ENCODE measurements at places on chromosomes 2 and 18.
A peak's percentile ranks its signal among the peaks of the same experiment; 100 is the strongest.

GRCh38 chr2:181190711-181191110 is 210.3 kb downstream of the UBE2E3 start:
- no peak for DNase-seq

DNA sequence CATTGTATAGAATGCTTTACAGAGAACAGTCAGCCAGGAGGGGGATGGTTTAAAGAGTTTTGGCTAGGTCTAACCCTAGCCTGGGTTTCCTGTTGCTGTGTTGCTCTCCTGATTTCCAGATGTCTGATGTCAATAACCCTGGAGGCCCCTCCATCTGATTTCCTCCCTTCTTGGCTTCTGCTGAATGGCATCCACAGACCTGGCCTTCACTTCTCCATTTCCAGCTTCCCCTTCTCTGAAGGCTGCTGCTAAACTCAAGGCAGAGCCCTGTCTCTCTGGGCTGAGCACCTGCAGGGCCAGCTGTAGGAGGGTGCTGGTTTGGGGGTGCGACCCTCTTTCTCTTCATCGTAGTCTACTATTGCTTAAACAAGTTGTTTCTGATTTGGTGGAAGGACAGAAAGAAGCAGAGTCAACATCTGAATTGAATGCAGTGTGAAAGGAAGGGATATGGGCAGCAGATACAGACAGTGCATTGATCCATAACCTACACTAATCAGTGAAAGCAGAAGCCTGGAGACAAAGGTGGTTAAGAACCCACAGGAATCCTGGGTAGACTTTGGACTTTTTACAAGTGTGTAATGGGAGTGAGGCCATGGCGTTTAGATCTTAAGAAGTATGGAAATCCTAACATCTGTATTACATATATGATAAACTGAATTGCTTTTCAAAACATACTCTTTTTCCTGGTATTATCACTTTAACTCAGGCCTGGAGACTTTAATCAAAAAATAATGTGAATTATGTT is 153.6 kb downstream of the HRH4 start:
- no peak for DNase-seq

GRCh38 chr2:158546412-158547144 is 89.8 kb downstream of the PKP4 start:
- DNase-seq = no peak

DNA sequence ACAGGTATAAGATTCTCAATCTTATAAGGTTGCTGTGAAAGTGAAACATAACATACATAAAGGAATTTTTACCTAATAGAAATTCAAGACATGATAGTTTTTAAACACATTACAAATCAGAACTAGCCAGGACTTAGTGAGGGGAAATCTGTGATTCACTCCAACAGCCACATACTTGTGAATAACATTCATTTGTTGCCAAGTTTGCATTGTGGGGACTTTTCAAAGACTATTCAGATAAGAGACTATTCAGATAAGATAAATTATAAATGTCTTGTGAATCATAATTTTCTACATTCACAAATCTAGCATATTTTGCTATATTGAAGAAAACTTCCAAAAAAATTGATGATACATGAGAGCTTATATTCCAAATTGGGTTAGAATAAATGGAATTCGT is 345.3 kb upstream of the CDH20 start:
- no peak for DNase-seq

GRCh38 chr18:12376754-12377555 is at the start of gene AFG3L2:
TSS of gene AFG3L2 (minus strand) at chr18:12377227. CDS start at chr18:12377082, 145 bp downstream.
- peak; percentile 100 for DNase-seq

- DNase-seq = no peak
Observed at GRCh38 chr2:221792971-221793521, 220.9 kb upstream of the EPHA4 start.

- no peak for DNase-seq
Observed at GRCh38 chr2:180846756-180847472, 133.5 kb upstream of the UBE2E3 start.

DNA sequence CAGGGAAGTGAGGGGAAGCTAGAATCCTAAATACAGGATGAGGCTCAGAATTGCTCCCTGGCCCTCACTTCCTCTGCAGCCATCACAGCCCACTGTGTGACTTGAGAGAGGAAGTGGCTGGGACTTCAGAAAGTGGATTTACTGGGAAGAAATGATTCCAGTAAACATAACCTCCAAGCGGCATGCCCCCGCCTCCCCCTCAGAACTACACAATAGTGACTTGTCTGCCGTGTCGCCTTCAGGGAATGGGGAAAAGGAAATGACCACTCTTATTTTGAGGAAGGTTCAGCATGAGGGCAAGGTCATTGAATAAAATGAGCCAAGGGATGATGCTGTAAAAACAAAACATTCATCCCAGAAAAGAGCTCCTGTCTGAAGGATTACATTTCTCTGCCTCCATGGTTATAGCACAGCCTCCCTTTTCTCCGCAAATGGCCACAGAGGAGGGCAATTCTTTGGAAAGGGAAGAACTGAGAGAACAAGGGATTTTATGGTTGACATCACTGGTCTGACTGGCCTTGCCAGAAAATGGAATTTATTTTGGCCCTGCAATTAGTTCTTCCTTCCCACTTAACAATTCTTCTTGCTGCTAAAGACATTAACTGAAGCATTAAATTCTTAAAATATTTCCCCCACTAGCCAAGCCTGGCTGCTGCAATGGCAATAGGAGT is 78.9 kb upstream of the DAPL1 start:
- DNase-seq = no peak

DNA sequence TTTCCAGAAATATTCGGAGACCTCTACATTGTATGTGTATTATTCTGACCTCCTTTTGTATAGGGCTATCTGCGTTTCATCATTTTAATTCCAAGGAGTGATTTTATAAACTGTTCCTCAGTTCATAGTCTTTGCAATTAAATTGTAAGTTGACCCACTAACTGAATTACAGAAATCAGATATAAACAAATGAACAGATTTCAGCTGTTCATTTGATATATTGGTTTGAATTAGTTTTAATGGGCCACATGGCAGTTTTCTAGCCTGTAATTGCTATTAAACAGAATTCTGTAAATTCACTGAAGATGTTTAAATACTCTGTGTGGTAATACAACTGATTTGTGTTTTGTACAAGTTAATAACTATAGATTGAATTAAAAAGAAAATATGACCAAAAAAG is 346.4 kb upstream of the VWC2L start:
- no peak for DNase-seq

- DNase-seq = no peak
Observed at GRCh38 chr2:174844295-174844708, 80.0 kb upstream of the CHRNA1 start.

DNA sequence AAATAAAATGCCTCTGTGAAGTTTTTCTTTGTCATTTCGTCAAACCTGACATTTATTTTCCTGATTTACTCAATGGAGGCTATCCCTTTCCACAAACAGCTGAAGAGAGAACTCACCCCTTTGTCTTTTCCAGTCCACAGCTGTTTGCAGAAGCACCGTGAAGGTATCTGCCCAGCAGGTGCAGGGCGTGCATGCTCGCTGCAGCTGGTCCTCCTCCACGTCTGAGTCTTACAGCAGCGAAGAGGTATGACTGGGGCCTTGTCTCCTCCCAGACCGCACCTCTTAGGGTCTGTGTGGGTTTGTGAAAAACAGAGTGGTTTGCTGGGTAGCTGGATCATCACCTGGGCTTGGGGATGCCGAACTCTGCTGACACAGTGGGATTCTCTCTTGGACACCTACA is 9.7 kb downstream of the SPP2 start:
- no peak for DNase-seq

GRCh38 chr2:105875241-105875640 is 130.5 kb downstream of the NCK2 start:
- no peak for DNase-seq

GRCh38 chr18:75262511-75262910 is 51.9 kb downstream of the TSHZ1 start:
- DNase-seq = no peak

GRCh38 chr2:61707984-61708852 is 145.6 kb downstream of the FAM161A start:
- no peak for DNase-seq

- DNase-seq = no peak
Observed at GRCh38 chr18:2902327-2902726, 55.5 kb downstream of the EMILIN2 start.

- DNase-seq = no peak
Observed at GRCh38 chr2:48391616-48392015, 138.3 kb upstream of the STON1 start.

DNA sequence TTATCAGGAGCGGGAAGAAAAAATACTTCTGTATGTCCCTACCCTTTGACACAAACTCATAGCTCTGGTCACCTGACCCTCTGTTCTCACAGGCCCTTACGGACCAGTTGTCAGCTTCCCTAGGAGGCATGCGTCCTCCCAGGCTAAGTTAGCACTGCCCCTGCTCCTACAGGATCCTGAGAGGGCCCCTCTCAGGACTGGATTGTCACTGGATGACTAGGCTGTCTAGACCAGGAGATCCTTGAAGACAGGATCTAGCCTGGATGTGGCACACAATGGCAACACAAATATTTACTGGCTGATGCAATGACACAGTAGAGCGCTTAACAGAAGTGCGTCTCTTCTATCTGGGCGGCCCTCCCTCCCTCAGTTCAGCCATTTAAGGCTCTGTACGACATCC is 7.7 kb downstream of the FAM228A start:
- DNase-seq = no peak

DNA sequence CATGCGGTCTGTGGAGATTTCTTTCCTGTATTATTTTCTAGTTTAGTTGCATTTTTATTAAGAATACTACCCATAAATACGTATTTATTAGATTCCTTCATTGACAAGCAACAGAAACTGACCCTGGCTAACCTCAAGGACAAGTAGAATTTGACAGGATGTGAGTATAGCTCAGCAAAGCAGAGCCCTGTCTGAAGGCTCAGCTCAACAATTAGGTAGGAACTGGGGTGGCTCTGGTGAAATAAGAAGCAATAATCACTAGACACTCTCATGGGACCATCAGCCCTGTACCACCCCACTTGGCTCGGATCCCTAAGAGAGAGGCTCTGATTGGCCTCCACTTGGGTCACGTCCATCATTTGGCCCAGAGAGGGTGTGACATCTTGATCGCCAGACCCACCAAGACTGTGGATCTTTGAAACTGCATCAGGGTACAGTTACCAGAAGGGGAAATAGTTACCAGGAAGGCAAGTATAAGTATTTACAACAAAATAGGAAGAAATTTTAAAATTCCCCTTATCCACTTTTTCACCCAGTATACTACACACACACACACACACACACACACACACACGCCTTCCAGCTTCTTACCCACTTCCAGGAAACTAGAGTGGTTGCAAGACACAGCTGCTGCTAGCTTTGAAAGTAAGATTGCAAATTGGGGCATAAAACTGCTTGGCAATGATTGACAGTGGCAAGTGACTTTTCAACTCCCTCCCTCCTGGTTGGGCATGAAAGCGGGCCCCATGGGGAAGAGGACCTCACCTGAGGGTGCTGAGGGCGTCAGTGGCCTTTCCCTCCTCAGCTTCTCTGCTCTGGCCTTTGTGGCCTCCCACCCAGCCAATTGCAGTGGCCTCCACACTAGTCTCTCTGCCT is 41.8 kb downstream of the KCTD18 start:
- no peak for DNase-seq

GRCh38 chr2:26576565-26577441 is 64.4 kb downstream of the CIB4 start:
- no peak for DNase-seq

DNA sequence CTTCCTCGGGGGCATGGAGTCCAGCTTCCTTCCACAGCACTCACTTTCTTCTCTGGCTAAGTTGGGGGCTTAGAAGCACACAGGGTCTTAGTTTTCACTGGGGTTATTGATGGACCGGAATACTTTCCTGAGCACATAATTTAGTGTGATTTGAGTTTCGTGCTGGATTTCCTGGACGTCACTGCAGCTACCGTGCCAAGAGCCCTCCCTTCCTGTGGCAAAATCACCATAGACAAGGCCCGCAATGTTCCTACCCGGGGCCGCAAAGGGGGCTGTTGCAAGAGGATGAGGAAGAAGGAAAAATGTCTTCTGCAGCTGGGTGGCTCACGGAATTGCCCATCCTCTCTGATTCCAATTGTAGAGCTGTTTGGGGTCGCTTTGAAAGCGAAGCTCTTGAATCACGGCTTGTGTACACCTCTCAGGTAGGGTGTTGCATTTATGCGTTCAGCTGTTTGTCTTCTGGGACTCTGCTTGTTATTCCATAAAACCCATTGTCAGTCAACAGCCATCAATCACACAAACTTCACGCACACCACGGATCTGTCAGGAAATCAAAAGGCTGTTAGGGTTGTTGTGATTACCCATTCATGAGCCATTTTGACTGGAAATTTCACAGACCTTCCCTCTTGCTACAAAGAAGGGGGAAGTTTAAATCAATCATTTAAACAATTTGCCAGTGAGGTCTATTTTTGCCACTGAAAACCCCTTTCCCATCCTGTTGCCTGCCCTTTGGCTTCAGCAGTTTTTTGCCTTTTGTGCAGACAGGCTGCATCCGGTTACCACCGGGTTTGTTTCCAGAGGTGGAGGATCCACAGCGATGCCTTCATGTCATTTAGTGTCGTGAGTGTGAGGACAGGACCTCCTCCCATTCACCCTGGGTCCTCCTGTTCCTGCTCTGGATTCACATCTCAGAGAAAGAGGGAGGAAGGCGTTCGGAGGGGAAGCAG is 36.0 kb downstream of the SMIM21 start:
- no peak for DNase-seq

DNA sequence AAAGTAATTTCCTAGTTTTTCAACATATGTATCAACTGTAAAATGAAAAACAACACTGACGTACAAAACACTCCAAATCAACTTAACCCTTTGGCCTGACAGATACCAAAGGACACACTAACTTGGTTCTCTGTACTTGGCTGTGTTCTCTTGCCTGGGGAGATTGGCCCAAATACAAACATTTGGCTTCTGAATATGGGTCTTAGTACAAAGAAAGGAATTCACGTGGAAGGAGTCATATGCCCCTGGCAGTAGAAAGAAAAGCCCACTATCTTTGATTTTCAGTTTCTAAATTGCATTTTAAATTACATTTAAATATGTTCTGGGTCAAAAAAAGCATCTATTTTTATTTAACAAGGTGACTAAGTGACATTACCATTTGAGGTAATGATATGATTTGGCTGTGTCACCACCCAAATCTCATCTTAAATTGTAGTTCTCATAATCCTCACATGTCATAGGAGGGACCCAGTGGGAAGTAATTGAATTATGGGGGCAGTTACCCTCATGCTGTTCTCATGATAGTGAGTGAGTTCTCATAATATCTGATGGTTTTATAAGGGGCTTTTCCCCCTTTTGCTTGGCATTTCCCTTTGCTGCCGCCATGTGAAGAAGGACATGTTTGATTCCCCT is 153.6 kb upstream of the CCDC195 start:
- DNase-seq = no peak

- DNase-seq = no peak
Observed at GRCh38 chr2:173126819-173127218, 51.2 kb downstream of the MAP3K20 start.

DNA sequence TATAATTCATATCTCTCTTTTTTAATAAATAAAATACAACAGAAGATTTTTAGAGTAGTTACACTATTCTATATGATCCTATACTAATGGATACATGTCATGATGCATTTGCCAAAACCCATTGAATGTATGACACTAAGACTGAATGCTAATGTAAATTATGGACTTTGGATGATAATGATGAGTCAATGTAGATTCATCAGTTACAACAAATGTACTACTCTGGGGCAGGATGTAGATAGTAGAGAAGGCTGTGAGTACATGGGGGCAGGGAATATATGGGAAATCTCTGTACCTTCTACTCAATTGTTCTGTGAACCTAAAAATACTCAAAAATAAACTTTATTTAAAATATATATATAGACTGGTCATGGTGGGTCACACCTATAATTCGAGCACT is 45.6 kb upstream of the NEDD4L start:
- DNase-seq = no peak

GRCh38 chr2:9769171-9770005 is 73.9 kb upstream of the TAF1B start:
- DNase-seq = no peak

Measured in activated CD8-positive, alpha-beta memory T cell treated with anti-CD3 and anti-CD28 coated beads for 4 hours (primary cell).